ENCODE measurements at places on chromosomes 4 and X. TPM values are rescaled to one million over a fixed set of nuclear protein-coding genes. Genes with fewer than 3 reads are reported as not detected.
A peak's percentile ranks its signal among the peaks of the same experiment; 100 is the strongest.

Gene SLC7A11
- 0.22 TPM for total RNA-seq

Gene GAGE12E
- total RNA-seq, result not detected

Gene LDOC1
- total RNA-seq, result 8.8 TPM

GRCh38 chr4:110275871-110276270, 77.5 kb upstream of the ELOVL6 start:
- DNase-seq, result no peak

GRCh38 chrX:18410038-18410437, 15.4 kb upstream of the CDKL5 start:
- DNase-seq, result no peak

- no peak for DNase-seq
Observed at GRCh38 chr4:95304898-95305297, 243.9 kb downstream of the UNC5C start.

Gene F9
- not detected for total RNA-seq

DNA sequence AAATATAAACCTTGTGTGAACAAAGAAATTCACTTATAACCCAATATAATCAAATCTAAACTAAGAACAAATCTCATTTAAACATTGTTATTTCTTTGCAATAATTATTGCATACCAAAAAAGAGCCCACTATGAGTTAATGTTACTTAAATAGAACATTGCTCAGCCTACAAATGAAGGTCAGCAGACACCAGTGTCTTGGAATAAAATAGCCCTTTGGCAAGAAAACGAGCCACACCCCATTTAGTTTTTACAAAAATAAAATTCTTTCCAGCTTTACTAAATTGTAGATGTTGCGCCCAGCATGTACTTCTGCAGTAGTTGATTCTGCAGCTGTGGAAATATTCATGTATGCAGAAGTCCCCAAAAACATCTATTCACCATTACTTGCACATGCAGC, 12.2 kb downstream of the PLS3 start:
- DNase-seq, result no peak

Gene GATA1
- not detected for total RNA-seq

DNA sequence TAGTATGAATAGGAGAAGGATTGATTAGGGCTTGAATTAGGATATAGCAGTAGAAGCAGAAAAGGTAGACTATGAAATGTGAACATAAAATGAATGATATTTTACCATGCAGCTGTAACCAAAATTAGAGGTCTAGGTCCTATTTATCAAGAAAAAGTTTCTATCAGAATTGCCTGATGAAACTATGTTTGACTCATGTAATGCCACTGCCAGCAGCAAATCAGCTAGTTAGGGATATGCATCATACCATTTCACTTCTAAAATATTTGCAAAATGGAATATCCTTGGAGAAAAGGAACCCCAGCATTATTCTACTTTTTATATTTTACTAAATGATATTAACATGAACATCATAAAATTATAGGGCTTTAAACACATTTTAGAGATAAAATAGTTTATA, 188.4 kb downstream of the WDFY3 start:
- DNase-seq, result no peak

DNA sequence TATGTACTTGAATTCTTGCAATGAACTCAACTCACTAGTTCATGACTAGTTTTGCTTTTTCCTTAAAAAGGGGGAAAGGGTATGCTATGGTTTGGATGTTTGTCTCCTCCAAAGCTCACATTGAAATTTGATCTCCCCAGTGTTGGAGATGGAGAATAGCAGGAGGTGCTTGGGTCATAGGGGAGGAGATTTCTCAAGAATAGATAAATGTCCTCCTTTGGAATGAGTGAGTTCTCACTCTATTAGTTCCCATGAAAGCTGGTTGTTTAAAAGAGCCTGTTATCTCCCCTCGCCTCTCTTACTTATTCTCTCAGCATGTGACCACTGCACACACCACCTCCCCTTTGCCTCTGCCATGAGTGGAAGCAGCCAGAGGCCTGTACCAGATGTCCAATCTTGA, 109.4 kb upstream of the INTU start:
- no peak for DNase-seq

GRCh38 chrX:110182362-110182761, 135.5 kb downstream of the AMMECR1 start:
- no peak for DNase-seq

GRCh38 chr4:152109531-152110509, 349.0 kb upstream of the GATB start:
- DNase-seq, result no peak

DNA sequence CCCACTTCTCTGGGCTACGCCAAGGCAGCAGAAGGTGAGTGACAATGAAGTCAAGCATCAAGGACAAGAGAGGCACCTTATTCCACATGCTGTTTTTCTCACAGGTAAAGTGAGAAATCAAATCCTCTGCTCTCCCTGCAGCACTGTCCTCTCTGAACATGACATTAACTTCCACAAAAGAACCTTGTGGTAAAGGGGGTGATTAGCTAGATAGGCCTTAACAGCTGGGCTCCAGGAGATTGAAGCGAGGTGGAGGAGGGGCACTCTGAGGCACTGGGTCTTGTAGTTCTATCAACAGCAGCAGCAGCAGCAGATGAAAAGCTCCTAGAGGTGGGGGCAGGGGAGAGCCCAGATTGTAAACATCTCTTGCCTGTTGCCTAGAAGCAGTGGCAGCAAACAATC, 96.8 kb upstream of the CXXC4 start:
- no peak for DNase-seq

GRCh38 chr4:61201561-61201960, 1.4 kb downstream of the ADGRL3 start:
- DNase-seq, result no peak

Gene SLC9B1
- total RNA-seq, result 2.1 TPM

GRCh38 chr4:55612341-55612740, 20.3 kb upstream of the PDCL2 start:
- DNase-seq, result no peak

Gene SPATA4
- total RNA-seq, result not detected

GRCh38 chr4:168101026-168101425, 8.7 kb downstream of the ANXA10 start:
- DNase-seq, result no peak

DNA sequence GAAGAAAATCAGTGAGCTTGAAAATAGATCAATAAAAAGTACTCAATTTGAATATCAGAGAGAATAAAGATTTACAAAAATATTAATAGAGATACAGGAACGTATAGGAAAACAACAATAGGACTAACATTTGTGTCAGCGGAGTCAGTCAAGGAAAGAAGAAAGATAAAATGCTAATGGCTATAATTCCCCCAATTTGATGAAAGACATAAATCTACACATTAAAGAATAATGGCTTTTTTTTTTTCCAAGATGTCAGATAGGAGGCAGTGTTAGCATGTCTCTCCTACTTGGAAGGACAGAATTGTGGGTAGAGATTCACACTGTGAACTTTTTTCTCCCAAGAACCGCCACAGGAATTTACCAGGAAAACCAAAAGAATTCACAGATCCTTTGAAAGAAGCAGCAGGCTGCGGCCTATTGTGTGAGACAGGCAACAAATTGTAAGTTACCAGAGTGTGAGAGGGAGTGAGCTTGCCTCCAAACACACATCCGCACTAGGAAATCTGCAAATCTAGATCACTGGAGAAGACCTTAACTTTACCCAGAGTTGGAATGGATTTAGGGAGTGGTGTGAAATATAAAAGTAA, 249.9 kb downstream of the PRDM5 start:
- DNase-seq, result no peak

- DNase-seq, result no peak
Observed at GRCh38 chr4:55768291-55768690, 51.3 kb upstream of the EXOC1L start.

DNA sequence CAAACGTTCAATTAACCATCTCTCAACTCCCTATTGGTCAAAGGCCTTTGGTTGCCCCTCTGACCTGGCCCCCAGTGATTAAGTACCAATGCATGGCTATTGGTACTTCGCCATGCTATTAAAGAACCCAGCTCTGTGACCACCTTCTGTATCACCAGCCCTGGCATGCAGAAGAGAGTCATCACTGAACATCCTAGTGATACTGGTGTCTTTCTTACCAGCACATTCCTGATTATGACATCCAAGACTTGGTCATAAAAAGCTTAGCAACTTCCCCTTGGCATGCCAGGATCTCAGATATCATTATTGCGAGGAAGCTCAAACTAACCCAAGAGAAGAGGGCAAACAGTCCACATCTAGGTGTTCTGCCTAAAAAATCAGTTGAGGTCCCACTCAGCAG, 122.3 kb upstream of the OTUD4 start:
- no peak for DNase-seq

DNA sequence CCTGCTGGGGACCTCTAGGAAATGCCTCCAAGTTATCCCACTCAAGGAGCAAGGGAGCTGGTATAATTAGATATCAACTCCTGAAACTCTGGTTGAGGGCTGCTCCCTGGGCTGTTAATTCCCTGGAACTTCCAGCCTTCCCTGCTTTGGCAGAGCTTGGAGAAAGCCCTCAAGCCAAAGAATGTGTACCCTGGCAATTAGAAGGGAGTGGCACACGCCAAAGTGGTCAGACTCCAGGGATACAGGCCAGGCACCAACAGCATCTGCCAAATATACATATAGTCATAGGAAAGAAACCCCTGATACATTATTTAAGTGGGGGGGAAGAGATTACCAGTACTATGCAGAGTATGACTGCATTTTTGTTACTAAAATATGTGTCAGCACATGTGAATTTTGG, 616.8 kb downstream of the BCOR start:
- no peak for DNase-seq

DNA sequence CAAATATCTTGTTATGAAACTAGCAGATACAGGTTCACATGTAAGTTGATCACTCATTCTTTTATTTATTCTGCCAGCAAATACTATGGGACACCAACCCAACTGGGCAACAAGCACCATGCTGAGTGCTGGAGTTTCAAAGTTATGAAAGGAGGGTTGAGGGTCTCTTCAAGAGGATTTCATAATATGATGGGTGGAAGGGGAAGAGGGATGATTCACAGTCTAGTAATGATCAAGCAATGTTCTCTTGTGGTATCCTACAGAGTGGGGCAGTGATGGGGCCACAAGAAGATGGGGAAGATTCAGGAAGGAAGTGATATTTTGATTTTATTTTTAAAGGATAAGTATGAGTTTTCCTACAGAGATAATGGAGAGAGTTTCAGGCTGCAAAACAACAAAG, 46.2 kb upstream of the TXK start:
- no peak for DNase-seq

- no peak for DNase-seq
Observed at GRCh38 chrX:139967300-139967699, 2.0 kb upstream of the CXorf66 start.

DNA sequence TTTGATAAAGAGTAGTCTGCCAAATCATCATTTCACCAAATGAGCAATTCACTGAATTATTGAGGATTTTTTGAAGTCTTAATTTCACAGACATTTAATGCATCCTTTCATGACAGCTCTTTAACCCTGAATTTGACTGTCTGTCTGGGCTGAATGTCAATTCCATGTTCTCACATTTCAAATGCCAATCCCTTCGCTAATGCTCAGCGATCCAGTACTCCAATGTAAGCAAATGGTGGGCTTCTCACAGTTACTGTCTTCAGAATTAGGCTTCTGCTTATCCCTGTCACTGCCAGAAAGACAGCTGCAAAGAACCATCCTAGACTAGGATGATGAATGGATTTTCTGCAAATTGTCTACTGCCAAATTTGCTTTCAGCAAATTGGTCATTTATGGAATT, 36.2 kb upstream of the USP38 start:
- no peak for DNase-seq

DNA sequence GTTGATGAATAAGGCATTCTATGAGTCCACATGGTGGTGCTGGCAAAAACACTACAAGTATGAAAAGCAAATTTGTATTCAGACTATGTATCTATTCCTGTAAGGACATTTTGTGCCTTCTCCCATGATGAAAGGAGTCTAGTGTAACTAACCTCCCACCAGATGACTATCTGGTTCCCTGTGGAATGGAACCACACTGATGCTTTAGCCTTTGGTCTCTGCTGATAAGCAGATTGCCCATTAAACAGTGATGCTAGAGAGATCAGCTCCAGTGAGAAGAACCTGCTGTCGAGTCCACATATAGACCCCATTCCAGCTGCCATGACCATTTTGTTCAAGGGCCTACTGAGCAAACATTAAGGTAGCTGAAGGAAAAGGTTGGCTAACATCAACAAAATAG, 10.5 kb upstream of the THOC2 start:
- no peak for DNase-seq

Gene ASB9
- not detected for total RNA-seq

Gene S100P
- not detected for total RNA-seq

- no peak for DNase-seq
Observed at GRCh38 chrX:144801786-144802185, 445.5 kb upstream of the SPANXN1 start.

DNA sequence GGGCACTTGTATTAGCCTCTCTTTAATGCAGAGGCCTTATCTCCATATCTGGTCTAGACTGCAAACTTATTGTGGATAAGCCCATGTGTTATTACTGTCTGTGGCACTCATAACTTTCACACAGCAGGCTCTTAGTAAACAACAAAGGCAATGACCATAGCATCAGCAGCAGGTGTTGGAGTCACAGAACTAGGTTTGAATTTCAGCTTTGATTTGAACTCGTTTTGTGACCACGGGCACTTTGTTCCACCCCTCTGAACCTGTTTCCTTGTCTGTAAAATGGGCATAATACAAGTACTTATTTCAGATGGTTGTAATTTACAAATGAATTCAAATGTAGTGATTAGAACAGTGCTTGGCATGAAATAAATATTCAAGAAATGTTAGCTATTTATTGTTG, 121.8 kb upstream of the C1GALT1C1 start:
- no peak for DNase-seq

Gene FAM120C
- 23.3 TPM for total RNA-seq

DNA sequence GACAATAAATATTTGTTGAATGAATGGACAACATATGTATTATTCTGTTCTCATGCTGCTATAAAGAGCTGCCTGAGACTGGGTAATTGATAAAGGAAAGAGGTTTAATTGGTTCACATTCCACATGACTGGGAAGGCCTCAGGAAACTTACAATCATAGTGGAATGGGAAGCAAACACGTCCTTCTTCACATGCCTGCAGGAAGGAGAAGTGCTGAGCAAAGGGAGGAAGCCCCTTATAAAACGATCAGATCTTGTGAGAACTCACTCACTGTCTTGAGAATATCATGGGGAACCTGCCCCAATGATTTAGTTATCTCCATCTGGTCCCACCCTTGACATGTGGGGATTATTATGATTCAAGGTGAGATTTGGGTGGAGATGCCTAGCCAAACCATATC, 233.9 kb upstream of the AADAT start:
- DNase-seq, result no peak

Gene GYPE
- total RNA-seq, result 4.7 TPM

DNA sequence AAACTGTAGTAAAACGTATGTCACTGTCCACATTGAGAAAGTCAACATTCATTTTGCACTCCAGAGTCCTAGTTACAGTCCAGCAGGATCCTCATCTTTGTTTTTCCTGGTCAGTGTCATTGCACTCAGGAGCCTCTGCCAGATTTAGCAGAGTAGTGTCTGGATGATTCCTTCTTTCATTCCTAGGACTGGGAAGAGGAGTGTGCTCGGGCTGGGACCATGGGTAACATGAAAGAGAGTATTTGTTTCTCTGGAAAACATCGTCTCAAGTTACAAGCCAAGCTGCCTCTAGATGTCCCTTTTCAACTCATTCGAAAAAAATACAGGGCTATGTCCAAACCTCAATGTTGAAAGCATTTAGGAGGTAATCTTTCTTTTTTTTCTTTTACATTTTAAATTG, 69.9 kb upstream of the TNIP3 start:
- DNase-seq, result no peak

- peak; percentile 2 for DNase-seq
Observed at GRCh38 chrX:73127700-73128241, 48.5 kb upstream of the PABPC1L2A start.

GRCh38 chr4:163175971-163176958, 9.6 kb upstream of the NAF1 start:
- no peak for DNase-seq

- no peak for DNase-seq
Observed at GRCh38 chr4:79174490-79175252, 151.2 kb downstream of the NAA11 start.

Gene ARR3
- not detected for total RNA-seq
